8988T (cell line): ENCODE measurements at places on chromosomes 4 and X.

- no peak for DNase-seq
These were observed 4.5 kb upstream of the RHOXF1 start for GRCh38 chrX:120120223-120120622.

DNA sequence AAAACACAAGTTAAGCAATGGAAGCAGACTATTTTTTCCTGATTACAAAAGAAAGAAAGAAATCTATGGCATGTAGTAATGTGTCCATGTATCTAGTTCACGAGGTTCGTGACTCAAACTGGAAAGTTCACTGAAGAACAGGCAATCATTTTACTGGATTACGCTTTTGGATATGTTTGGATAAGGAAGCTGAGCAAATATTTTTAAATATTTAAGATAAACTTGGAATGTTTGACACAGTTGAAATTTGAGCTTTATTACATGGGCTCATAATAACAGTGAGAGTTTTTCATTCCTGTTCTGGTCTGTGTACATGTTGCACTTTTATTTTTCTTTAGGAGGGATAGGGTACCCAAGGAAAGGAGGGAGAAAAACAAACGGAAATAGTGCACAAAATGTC lies 244.2 kb upstream of the GK2 start:
- no peak for DNase-seq

DNA sequence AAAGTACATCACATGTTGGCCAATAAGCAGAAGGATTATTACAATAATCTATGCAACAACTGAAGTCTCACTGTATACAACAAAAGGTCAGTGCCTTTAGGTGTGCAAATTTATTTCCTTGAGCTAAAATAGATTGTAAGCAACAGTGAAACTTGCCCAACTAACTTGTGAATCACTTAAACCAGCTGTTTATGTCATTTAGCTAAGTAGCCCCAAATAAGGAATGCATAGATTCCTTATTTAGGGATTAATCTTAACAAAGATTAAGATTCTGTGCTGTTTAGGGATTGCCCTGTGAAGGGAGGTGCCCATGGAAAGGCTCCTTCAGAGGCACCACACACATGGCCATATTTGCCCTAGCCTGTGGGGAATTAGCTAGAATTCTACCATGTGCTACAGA lies 168.6 kb downstream of the MAML3 start:
- no peak for DNase-seq

GRCh38 chr4:129446074-129446473 lies 350.1 kb downstream of the C4orf33 start:
- DNase-seq: no peak

- no peak for DNase-seq
These were observed 8.2 kb upstream of the YIPF6 start for GRCh38 chrX:68490644-68491043.

GRCh38 chr4:139208404-139208945 lies 31.5 kb upstream of the ELF2 start:
- DNase-seq: no peak

- no peak for DNase-seq
These were observed 72.4 kb upstream of the KLHL13 start for GRCh38 chrX:118189000-118189399.

- DNase-seq: no peak
These were observed 733 bp upstream of the G3BP2 start for GRCh38 chr4:75673959-75674328.

DNA sequence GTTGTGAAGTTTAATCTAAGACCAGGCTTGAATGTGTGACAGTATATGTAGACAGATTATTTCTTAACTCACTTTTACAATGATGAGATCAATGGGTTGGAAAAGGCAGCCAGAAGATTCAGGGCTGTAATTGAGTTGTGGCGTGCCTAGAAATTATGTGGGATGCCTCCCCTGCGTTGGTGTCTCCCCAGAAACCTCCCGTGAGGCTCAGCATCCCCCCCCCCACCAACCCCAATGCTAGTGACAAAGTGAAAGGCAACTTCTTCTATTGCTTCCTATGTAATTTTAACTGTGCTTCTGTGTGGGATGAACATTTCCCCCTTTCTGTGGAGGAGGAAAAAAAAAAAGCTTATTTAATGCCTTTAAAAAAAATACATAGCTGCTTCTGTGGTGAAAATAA lies 297.9 kb downstream of the ARHGAP10 start:
- DNase-seq: no peak

- no peak for DNase-seq
These were observed 57.3 kb upstream of the CXCL8 start for GRCh38 chr4:73683033-73683432.

- no peak for DNase-seq
These were observed 24.6 kb downstream of the HERC5 start for GRCh38 chr4:88481537-88481936.

- DNase-seq: no peak
These were observed 60.6 kb upstream of the LIMCH1 start for GRCh38 chr4:41477181-41477905.
